ENCODE measurements at places on chromosomes 6 and 20.

GRCh38 chr6:68333442-68333841 is 301.6 kb upstream of the ADGRB3 start:
- no peak for DNase-seq

DNA sequence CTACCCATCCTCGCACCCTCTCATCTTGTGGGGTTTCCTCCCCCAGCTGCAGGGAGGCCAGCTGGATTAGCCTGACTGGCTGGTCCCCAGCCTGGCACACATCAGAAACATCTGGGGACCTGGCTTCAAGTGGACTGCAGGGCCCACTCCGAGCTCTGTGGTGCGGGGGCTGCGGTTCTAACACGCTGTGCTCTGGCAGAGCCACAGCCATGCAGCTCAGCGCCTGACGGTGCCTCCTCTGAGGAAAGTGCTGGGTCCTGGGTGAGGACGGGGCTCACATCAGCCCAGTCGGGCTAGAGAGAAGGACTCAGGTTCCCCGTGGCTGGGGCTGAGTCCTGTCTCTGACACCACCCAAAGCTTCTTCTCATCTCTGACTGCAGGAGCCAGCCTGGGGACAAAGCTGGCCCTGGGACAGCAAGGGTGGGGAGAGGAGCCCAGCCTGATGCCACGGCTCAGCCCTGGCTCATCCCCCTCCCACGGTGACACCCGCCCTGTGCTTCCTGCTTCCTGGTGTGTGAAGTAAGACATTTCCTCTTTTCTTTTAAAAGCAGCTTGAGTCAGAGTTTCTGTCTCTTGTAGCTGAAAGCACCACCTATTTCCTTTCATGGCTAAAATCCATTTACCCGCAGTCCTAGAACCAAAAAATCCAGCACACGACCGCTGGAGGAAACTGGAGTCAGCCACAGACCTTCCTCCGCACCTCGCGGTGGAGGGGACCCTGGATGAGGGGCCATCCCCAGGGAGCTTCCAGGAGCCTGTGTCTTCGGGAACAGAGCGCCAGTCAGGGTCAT is 127.4 kb upstream of the AFDN start:
- DNase-seq, result peak; percentile 55

DNA sequence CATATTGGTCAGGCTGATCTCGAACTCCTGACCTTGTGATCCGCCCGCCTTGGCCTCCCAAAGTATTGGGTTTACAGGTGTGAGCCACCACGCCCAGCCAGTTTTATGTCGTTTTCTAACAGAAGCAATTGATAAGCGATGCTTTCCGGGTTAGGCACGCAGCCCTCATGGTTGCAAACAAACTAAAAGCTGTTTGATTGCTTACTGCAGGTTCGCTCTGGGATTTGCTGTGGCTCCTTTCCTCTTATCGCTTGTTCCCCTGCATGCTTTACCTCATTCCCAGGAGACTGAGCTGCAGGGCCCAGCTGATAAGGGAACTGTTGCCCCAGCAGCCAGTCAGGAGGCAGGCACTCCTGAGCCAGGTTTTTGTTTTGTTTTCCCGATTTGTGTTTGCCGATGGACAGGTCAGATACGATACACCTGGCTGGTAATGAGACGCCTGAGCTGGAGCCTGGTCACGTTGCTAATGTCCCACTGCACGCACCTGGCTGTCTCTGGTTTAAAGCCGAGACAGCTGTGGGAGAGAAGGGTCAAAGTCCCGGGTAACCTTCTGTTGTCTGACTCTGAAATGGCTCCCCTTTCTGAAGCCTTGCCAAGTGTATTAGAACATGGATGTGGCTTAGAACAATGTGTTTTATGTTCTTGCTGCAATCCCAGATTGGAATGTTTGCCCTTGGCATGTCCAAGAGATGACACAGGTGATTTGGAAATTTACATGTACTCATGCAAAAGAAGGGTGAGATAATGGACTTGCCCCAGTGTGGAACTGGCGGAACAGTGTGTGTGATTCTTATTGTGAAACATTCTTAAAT is 19.9 kb downstream of the DSP start:
- no peak for DNase-seq

GRCh38 chr6:69894578-69895347 is 28.4 kb downstream of the COL19A1 start:
- no peak for DNase-seq

- DNase-seq, result no peak
Observed at GRCh38 chr6:108875161-108875555, 26.9 kb downstream of the ARMC2 start.

All from stimulated activated CD4-positive, alpha-beta T cell treated with anti-CD3 and anti-CD28 coated beads, Interleukin-4, amount 100 ng/mL, for 24 hours (primary cell).